T-cell (primary cell): ENCODE measurements at places on chromosomes 6 and 20. TPM values are rescaled to one million over a fixed set of nuclear protein-coding genes. Genes with fewer than 3 reads are reported as not detected.

The COL12A1 gene
- not detected for total RNA-seq

The FAM50B gene
- total RNA-seq: 11.6 TPM

The RAB44 gene
- 0.10 TPM for total RNA-seq

DNA sequence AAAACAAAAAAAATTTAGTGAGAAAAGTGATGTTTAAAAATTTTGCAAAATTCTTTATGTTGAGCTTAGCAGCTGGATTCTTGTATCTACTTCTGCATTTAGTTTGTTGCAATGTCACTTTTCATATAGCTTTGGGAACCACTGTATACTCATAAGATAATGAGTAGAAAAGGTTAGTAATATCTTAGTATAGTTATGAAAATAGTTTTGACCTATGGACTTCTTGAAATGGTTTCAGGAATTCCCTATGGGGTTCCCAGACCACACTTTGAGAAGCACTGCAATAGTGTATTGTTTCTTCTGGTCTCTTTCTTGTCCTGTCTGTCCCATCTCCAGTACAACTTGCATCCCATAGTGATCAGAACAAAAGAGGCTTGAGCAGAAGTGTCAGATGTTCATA, 29.4 kb downstream of the PPP1R16B start:
- H3K36me3 ChIP-seq: peaks cover 12% of the 10 kb centered on the region
- H3K4me1 ChIP-seq: peaks cover 44% of the 10 kb centered on the region
- no peaks in the 10 kb centered on the region for H3K27me3 ChIP-seq
- DNase-seq: no peak
- peak overlapping the region; percentile 20 for H3K27ac ChIP-seq
- H3K4me3 ChIP-seq: no peak overlapping the region

DNA sequence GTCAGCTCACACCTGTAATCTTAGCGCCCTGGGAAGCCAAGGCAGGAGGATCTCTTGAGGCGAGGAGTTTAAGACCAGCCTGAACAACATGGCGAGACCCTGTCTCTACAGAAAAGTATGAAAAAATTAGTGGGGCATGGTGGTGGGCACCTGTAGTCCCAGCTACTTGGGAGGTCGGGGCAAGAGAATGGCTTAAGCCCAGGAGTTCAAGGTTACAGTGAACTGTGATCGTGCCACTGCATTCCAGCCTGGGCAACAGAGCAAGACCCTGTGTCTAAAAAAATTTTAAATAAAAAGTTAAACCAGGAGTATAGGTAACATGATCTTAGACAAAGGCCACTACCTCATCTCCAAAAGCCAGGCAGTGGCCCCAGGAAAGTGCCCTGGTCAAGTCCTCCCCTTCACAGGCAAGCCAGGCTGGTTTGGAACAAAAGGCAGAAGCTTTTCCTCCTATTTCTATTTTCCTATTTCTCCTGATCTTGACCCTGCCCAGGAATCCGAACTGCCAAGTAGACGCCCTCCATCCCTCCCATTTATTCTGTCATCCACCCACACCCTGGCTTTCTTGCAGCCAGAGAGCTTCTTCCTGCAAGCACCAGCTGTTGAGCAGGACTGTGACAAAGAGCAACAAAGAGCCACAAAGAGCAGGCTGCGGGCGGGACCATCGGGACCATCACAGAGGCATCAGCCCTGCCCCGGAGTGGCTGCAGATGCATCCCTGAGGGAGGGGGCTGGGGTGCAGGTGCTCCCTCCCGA, 149.9 kb upstream of the AFDN start:
- H3K27me3 ChIP-seq: peaks cover 2% of the 10 kb centered on the region
- H3K36me3 ChIP-seq: no peaks in the 10 kb centered on the region
- no peak for DNase-seq
- no peak overlapping the region for H3K27ac ChIP-seq

DNA sequence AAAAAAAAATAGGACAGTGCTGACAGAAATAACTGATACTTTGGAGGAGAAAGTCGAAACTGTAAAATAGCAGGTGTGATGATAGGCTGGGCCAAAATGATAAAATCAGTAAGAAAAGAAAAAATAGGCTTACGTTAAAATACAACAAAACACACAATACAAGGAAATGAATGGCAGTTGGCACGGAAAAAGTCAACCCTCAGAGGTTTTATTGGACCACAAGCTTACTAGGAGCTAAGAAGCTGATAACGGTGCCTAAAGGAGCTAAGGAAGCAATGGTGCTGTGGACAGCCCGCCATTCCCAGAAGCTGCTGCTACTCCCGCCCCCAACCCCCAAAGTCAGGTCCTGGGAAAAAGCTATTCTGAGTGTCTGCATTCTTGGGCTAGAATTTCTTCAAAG, 55.9 kb upstream of the RNF146 start:
- H3K4me3 ChIP-seq: no peak overlapping the region
- no peak overlapping the region for H3K27ac ChIP-seq
- H3K36me3 ChIP-seq: no peaks in the 10 kb centered on the region

DNA sequence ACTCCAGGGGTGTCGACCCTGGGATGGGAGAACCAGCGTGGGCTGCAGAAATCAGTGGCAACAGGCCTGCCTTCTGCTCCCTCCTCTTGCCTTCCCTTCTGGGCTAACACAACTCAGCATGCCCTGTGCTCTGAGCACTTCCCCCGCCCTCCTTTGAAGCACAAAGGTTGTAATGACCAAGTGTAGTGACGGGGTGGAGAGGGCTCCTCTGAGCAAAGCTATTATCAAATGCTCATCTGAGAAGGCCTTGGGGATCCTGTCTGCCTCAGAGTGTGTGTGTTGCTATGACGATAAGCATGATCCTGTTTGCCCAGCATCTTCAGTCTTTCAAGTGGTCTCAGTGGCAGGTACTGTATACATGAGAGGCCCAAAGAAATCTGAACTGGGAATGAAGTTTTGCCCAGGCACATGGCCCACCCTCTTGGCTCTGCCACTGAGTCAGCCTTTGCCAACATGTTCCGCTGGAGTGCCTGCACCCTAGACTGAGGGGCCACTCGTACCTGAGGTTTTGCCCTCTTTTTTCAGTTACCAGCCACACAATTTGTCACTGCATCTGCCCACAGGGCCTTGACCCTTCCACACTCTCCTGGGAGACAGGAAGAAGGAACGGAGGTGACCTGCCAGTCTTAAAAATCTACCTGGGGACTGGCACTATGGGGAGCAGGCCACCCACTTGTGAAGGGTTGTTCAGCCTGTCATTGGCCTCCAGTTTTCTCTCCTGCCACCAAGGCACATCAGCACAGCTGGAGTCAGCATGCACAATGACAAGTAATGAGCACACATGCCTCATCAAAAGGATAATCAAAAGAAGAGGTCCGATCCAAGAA, 74.5 kb downstream of the GFOD1 start:
- H3K27me3 ChIP-seq: no peaks in the 10 kb centered on the region
- no peak overlapping the region for H3K27ac ChIP-seq
- H3K4me3 ChIP-seq: no peak overlapping the region
- no peak for DNase-seq
- no peaks in the 10 kb centered on the region for H3K36me3 ChIP-seq
- H3K4me1 ChIP-seq: no peaks in the 10 kb centered on the region

- H3K4me1 ChIP-seq: no peaks in the 10 kb centered on the region
- DNase-seq: no peak
Observed at GRCh38 chr6:15109338-15110090, 136.4 kb upstream of the JARID2 start.

GRCh38 chr20:32497589-32498224, 87.4 kb downstream of the NOL4L start:
- H3K27me3 ChIP-seq: no peaks in the 10 kb centered on the region
- H3K4me3 ChIP-seq: no peak overlapping the region
